ENCODE measurements at places on chromosomes 4 and X.

GRCh38 chr4:52870225-52870624, 8.1 kb downstream of the RASL11B start:
- no peak for DNase-seq

- DNase-seq, result peak; percentile 31
These were observed at the start of gene PRDX4 for GRCh38 chrX:23667239-23668177. TSS of gene PRDX4 (plus strand) at chrX:23667493. CDS start at chrX:23667571, 78 bp downstream.

DNA sequence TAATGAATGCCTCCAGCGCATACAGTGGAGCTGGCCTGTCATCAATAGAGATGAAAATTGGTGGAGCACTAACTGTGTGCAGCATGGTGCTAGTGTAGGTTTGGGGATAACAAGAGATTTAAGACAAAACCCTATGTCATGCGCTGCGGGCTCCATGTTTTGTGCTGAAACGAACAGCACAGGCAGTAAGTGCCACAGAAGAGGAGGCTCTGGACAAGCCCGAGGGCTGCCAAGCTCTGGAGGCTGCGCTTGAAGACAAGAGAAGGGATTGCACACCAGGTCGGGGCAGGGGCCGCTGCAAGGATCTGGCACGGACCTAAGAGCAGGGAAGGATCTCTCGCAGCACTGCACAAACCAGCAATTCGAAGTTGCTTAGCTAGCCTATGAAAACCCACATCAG, 35.5 kb downstream of the TENM3 start:
- DNase-seq, result no peak

- DNase-seq, result no peak
These were observed 108.4 kb upstream of the FAM241A start for GRCh38 chr4:112036886-112037285.

- no peak for DNase-seq
These were observed 65.9 kb downstream of the TMEM131L start for GRCh38 chr4:153531976-153532626.

GRCh38 chr4:153207027-153207426, 2.8 kb downstream of the TRIM2 start:
- DNase-seq, result peak; percentile 56

- DNase-seq, result no peak
These were observed 59.9 kb upstream of the CHRNA9 start for GRCh38 chr4:40275065-40275730.
